ENCODE measurements at places on chromosomes 5 and 9.

GRCh38 chr9:109520475-109521132 lies 22.5 kb upstream of the PTPN3 start:
- no peak for DNase-seq

- DNase-seq: no peak
Observed at GRCh38 chr5:86460519-86460918, 157.2 kb upstream of the COX7C start.

GRCh38 chr5:136006761-136007251 lies 22.0 kb upstream of the TGFBI start:
- DNase-seq: no peak

DNA sequence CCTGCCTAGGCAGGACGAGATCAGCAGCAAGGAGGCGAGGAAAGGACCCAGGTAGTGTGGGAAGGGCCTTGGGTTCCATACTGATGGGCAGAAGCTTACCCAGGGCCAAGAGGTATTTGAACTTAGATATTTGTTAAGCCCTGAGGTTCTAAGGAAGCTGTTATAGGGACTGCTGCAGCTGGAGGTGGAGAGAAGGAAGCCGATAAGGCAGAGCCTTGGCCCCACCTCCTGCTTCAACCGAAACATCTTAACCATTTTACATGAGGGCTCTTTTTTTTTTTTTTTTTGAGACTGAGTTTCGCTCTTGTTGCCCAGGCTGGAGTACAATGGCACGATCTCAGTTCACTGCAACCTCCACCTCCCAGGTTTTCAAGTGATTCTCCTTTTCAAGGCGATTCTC lies 8.6 kb upstream of the AQP3 start:
- DNase-seq: no peak

DNA sequence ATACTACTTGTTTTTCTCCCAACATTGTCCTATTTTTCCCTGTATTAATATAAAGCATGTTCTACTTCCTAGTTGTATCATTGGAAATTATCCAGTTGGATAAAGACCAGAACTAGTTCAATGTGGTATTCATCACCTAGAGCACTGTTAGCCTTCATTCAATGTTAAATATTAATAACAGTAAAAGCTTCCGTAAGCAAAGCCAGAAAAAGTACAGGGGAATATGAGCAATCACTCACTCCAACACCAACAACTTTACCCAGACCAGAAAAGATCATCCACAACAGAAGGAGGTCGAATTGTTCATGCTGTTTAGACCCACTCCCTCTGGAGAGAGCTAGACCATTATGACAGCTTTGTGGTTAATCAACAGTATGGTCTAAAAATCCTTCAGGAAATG lies 728.4 kb downstream of the MAT2B start:
- no peak for DNase-seq

- DNase-seq: no peak
Observed at GRCh38 chr5:1476181-1476966, 31.1 kb upstream of the SLC6A3 start.

DNA sequence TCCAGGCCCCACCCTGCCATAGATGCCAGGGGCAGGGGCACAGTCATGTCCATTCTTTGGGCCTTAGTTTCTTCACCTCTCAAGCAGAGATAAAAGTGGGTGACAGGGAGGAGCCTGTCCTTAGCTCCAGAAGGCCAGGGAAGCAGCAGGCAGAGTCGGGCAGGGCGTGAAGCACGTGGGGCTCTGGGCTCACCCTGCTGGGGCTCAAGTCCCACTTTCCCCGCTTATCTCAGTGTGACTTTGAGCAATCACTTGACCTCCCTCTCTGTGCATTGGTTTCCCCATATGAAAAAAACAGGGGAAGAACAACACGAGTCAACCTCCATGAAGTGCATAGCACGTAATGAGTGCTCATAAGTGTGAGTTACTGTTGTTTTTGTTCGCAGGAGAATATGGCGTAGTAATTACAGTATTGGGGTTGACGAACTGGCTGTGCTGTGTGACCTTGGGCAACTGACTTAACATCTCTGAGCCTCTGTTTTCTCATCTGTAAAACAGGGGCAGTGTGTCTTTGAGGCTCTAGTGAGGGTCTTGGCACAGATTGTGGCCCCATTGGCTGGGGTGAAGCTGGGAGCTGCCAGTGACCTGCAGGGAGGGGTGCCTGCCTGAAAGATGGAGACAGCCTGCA lies 39.9 kb upstream of the HAND1 start:
- DNase-seq: no peak

DNA sequence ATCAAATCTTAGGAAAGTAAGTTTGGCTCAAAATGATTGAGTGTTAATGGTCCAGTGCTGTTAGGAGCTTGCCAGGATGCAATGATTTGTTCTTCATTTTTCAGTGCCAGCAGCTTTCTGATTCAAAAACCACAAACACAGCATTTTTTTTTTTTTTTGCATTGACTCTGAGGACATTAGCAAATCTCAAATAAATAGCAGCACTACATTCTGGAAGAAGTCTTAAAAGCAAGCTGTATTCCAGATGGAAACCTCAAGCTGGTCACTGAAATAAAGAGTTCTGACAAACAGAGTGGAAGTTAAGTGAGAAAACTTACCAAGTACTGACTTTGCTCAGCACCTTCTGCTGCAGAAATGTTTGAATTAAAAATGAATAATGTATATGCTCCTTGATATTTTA lies 1653.1 kb upstream of the CDH9 start:
- DNase-seq: no peak

- no peak for DNase-seq
Observed at GRCh38 chr5:60958712-60959111, 13.7 kb downstream of the NDUFAF2 start.

DNA sequence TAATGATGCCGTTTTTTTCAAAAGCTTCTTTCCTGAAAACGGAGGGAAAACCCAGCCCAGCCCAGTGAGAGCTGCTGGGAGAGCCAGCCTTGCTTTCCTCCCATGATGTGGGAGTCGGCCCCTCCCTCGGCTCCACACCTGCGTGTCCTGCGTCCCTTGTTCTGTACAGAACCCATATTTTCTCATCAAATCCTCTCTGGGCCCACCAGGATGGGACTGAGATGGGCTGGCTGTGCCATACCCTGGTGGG lies 8.9 kb downstream of the FLT4 start:
- DNase-seq: no peak

- DNase-seq: no peak
Observed at GRCh38 chr5:68245319-68245718, 29.8 kb downstream of the PIK3R1 start.

DNA sequence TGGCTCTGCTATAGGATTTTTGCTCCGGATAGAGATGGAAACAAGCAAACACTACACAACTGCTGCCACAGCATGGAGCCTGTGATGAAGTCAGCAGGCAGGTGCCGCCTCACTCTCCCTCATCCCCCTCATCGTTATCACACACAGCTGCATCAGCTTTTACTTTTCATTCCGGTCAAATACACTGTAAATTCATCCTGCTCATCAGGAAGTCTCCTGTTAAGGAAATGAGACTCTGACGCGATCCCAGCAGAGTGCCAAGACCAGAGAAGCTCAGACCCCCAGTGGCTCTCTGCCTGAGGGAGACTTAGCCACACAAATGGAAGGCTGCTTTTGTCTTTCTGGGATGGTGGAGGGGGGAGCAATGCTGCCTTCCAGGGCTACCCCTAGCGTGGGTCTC lies 270.2 kb downstream of the ELAVL2 start:
- DNase-seq: no peak

DNA sequence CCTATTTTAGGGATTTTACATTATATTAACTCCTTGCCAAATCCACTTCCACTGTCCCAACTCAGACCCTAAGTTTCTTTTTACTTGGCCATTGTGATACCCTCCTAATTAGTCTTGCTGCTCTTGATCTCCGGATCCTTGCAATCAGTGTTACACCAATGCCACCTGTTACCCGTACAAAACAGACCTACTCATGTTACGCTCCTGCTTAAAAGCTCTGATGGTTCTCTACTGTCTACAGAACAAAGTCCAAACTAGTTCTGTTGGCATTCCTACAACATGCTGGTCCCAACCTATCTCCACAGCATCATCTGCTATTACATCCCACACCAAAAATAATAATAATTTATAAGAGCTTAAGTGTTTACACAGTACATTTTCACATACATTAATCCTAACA lies 9.8 kb downstream of the ECPAS start:
- no peak for DNase-seq

DNA sequence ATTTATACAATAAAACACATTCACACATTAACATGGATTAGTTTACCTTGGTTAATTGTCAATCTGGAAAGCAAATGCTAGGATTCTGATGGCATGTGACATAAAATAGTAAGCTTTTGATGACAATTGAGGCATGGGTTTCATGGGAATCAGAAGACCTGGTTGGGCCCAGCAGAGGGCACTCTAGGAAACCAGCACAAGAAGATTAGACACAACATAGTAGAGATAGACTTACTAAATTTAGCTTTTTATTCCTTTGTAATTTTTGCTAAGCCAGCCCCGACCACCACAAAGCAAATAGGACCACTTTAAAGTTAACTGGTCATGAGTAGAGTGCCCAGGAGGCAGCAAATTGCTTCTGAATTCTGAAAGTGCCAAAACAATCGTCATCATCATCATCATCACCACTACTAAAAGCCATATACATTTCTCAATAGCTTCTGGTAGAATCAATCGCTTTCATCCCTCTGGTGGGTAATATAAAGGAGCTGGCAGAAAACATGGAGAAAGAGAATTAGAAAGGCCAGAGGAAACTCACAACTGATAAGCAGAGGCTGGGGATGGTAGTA lies 163.2 kb downstream of the ARRDC3 start:
- DNase-seq: peak; percentile 25

DNA sequence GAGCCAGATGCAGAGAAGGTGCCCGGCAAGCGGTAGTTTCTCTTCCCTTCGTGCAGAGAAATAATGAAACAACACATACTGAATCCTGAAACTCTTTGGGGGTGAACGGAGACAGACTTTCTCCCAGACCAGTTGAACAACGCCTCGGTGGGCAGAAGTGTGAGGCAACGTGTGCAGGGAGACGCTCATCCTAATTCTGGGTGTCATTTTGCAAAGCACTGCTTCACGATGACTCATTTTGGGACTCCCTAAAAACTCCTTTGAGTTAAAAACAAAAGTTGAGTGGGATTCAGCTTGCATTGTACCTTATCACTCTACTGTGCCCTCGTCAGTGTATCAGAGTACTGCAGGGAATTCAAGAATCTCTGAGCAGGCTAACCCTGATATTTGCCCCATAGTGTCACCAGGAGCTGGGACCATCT lies 3.5 kb upstream of the NEK6 start:
- DNase-seq: no peak

- DNase-seq: no peak
Observed at GRCh38 chr9:128051932-128052709, 15.0 kb downstream of the NAIF1 start.

GRCh38 chr9:95316274-95316673 lies 1.2 kb downstream of the FANCC start:
- no peak for DNase-seq

DNA sequence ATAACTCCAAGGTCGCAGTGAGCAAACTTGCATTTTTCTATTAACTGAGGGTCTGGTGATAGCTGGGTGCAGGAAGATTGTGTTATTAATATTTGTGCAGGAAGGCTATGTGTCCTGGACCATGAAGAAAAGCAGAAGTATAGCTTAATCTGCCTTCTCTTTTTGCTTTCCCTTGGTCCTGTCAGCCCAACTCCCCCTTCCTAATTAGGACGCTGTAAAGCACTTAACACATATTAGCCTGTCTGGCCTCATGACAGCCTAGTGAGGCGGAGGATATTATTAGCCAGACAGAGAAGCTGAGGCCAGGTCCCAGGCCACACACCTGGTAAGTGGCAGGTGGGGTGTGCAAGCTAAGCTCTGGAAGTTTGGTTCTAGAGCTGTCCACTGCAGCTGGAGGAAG lies 29.5 kb downstream of the SLC46A2 start:
- DNase-seq: no peak

DNA sequence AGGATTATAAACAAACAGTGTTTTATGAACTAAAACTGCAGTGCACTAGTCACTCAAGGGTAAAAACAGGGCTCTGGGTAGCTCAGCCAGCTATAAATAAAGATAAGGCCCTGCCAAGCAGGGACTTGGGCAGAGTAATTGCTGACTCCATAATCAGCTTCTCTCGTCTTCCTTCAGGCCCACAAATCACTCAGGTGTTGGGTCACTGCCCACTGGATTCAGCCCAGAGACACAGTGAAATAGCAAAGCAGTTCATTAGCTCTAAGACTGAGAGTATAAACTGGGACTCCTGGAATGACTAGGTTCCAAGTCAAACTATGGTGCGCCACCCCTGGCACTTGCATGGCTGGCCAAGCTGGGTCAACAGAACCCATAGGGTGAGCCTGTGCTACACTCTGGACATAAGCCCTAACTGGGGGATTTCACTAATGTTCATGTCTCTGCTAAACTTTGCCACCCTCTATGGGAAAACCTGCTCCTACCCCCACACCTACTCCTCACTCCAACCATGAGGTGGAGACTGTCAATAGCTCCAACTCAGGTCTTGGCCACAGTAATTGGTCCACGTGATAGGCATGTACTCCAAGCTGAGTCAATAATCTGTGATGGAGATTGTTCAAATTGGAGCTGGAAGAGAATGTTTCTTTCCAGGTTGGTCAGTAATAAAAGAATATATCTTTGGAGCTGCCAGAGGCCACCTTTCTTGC lies 158.5 kb downstream of the SLIT3 start:
- DNase-seq: no peak
